ENCODE measurements at places on chromosomes 11 and 22. TPM values are rescaled to one million over a fixed set of nuclear protein-coding genes. Genes with fewer than 3 reads are reported as not detected.

OR8G5 gene
- total RNA-seq, result not detected

IGF2 gene
- 1,514 TPM for total RNA-seq

NUDT8 gene
- 4.9 TPM for total RNA-seq

F2 gene
- total RNA-seq, result not detected

OLFML1 gene
- 33.7 TPM for total RNA-seq

HOATZ gene
- total RNA-seq, result not detected

CSNK2A3 gene
- 3.9 TPM for total RNA-seq

OR4D5 gene
- not detected for total RNA-seq

TCF20 gene
- total RNA-seq, result 20.3 TPM

All from tongue (tissue), 3 donors.